NCI-H446 treated with DMSO at 0.1 percent for 48 hours (cell line): ENCODE measurements at places on chromosomes 1 and 21.

GRCh38 chr1:228374711-228375577 lies 31.7 kb downstream of the TRIM11 start:
- no peak for DNase-seq

DNA sequence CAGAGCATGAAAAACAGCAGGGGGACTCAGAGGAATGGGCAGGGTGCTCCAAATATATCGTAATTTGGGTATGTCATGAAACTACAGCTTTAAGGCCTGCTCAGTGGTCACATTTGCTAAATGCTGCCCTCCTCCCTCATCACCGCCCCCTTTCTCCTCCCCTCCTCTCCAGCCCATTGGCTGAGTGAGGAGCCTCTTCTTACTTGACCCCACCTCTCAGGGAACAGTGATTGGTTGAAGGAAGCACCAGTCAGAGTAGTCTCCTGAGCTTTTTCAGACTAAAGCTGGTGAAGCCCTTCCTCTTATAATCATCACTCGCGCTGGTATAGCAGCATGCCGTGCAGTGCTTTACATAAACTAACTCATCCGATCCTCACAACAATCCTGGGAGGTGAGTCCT lies 10.0 kb upstream of the TTC39A start:
- no peak for DNase-seq

GRCh38 chr1:58248791-58249190 lies 297.7 kb downstream of the OMA1 start:
- no peak for DNase-seq

DNA sequence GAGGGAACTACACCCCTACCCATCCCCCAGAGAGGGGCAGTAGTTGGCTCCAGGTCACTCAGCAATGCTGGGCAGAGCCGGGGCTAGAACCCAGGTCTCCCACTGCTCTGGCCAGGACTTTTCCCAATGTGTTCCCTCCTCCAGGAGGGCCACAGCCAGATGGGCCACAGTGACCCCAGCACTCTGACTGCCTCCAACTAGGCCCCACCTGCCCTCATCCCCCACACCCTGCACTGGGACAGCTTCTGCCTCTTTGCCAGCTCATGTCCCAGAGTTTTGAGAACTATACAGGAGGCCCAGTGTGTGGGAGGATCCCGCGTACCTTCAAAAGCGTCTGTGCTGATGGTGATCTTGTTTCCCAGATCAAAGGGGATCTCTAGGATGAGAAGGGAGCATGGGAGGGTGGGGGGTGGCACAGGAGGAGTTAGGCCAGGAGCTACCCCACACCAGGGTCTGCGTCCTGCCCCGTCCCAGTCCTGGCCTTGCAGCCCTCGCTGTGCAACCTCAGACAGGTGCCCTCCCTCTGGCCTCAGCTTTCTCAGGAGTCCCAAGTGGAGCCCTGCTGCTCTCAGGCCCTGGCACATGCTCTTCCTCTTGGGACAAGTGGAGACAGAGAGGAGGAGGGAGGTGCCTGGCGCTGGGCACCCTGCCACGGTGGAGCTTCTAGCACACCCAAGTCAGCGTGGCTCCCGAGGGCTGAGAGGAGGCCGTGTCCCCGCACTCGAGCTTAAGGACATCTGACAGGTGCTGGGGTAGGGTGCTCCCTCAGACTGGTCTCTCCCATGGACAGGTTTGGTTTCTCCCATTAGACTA lies 22.0 kb downstream of the MYOM3 start:
- DNase-seq: no peak

DNA sequence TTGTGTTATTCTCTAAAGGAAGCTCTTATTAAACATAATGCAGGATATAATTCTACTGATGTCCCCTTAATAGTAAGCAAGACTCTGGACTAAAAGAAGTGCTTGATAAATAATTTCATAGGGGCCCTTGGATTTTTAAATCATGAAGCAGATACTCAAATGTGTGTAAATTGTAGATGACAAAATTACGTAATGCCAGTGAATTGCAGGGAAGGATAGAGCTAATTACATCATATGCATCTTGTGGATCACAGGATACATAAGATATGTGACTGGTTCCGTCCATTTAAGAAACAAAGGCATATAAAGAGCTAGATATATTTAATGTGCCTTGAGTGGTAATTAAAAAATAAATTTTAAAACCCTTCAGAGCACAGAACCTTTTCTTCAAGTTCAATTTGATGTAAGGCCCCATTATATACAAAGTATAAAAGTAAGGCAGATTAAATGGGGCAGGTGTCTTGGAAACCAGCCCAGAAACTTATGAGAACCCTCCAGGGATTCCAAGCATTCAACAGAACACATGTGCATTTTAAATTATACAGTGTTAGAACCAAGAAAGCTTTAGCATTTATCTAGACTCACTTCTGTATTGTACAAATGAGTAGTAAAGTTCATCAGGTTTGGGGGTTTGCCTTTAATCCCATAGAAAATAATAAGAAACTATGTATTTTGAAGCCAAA lies 190.4 kb downstream of the NCAM2 start:
- DNase-seq: peak; percentile 65

- DNase-seq: no peak
These were observed 111.7 kb upstream of the IRF2BP2 start for GRCh38 chr1:234721476-234722269.

GRCh38 chr1:3692598-3692997 lies 40.3 kb downstream of the TP73 start:
- DNase-seq: no peak

DNA sequence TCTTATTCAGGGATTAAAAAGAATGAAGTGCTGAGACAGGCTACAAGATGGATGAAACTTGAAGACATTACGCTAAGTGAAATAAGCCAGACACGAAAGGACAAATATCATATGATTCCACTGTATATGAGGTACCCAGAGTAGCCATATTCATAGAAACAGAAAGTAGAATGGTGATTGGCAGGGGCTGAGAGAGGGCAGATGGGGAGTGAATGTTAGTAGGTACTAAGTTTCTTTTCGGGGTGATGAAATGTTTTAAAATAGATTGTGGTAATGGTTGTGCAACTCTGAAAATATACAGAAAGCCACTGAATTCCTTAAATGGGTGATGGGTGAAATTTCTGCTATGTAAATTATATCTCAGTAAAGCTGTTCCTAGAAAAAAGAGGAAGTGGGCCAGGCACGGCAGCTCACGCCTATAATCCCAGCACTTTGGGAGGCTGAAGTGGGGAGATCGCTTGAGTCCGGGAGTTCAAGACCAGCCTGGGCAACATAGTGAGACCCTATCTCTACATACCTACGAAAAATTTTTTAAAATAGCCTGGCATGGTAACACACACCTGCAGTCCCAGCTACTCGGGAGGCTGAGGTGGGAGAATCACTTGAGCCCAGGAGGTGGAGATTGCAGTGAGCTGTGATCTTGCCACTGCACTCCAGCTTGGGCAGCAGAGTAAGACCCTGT lies 15.9 kb downstream of the SLC27A3 start:
- no peak for DNase-seq

- DNase-seq: no peak
These were observed 44.1 kb downstream of the SLC66A1 start for GRCh38 chr1:19356266-19356665.

- DNase-seq: peak; percentile 87
These were observed 20.8 kb upstream of the LAPTM5 start for GRCh38 chr1:30778154-30778978.

- no peak for DNase-seq
These were observed 5.0 kb downstream of the RPTN start for GRCh38 chr1:152153996-152154395.

GRCh38 chr1:223711173-223711572 lies 1.2 kb upstream of the CAPN2 start:
- peak; percentile 84 for DNase-seq

GRCh38 chr1:235843461-235843961 lies 23.2 kb downstream of the LYST start:
- peak; percentile 40 for DNase-seq

DNA sequence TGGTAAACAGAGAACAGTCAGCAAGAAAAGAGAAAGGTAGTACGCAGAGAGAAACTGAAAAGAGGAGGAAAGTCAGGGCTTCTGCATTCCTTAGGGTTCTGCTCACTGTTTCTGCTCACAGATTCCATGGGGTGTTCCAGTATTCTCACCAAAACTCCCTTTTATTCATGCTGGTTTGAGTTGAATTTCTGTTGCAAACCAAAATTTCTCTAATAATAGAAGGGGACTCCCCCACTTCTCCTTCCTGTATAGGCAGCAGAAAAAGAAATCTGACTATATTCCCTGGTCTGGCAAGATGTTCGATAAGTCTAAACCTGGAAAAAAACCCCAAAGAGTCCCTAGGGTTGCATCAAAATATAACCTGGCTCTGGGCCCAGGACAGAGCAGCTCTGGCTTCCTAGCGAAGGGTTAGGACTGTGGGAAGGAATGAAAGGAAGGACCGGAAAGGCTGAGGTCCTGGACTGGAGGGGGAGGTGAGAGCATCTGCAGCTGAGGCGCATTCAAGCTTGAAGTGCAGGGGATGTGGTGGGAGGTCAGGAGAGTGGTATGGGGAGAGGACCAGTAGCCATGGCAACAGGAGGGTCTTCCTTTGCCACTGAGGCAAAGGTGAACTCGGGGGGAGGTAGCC lies 18.8 kb upstream of the RGS16 start:
- DNase-seq: no peak

- DNase-seq: no peak
These were observed 282 bp upstream of the SOD1 start for GRCh38 chr21:31659286-31659535.

- DNase-seq: peak; percentile 14
These were observed 55.3 kb downstream of the SETD4 start for GRCh38 chr21:36005018-36005417.

DNA sequence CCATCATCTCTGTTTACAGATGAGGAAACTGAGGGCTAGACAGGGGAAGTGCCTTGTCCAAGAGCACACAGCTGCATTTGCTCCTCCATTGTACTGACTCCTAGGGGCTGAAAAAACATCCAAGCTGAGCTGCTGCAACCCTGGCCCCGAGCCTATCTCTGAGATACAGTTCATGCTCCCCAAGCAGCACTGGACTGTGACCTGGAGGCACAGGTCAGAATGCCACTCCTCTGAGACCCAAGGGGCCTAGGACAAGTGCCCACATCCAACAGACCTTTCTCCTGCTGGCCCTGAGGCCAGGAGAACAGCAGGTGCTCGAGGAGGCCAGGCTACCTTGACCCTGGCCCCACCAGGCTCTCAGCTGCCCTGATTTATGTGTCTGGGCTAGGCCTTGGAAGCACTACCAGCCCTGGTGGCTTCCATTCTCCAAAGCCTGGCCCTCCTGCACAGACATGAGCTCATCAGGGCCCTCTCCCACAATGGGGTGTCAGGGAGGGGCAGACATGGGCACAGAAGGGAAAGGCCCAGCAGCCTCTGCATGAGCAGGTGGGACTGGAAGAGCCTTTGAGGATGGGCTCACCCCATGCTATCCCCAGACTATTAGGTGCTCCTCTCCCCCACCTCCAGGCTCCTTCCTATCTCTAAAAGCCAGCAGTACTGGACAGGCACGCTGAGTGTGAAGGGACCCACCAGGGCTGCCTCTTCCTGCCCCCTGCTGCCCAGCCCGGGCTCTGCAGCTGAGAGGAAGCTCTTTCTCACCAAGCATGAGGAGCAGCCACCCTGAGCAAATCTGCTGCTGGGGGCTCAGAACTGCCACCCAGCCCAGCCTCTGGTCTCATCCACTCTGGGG lies 18.8 kb downstream of the ADGRB2 start:
- peak; percentile 33 for DNase-seq

GRCh38 chr1:227947386-227947675 lies 401 bp downstream of the WNT9A start:
- no peak for DNase-seq

DNA sequence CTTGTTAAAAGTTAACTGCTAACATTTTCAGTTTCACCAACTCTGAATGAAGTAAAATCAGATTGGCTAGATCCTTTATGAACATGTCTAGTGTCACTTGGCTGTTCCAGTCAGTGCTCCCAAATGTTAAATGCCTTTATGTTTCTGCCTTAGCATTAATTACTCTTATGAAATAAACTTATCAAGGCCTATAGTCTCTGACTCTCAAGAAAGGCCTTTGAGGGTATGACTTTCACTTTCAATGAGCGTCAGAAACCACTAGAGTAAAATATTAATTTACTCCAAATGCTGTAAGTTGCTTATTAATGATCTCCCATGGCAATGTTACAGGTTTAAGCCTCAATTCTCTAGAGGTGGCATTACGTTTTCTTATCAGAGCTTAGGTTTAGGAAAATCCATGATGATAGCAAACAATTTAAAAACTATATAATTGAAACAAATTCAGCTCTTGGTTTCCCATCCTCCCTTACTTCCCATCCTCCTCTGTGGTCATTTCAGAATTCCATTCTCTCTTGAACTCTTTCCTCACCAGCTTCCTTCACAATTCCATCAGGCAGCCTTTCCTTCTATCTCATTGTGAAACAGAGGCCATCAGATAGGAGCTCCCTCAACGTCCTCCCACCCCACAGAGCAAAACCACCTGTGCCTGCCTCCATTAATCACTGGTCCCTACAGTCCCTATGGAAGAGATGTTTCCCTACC lies 108.6 kb upstream of the COP1 start:
- no peak for DNase-seq

- no peak for DNase-seq
These were observed 40.0 kb downstream of the GADD45A start for GRCh38 chr1:67724928-67725560.

DNA sequence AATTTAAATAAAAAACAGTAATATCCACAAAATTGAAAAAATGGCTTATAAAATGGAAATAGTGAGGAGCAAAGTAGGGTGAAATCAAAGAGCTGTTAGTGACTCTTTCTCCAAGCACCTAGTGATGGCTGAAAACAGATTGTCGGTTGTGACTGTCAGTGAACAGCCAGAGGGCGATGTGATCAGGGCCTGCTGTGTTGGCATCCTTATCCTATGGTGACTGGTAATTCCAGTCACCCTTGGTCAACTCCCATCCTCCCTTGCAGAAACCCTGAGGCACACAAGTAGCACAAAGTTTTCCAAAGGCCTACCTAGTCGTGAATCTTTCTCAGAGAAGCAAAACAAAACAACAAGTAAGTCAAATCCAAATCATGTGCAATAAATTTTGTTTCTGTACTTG lies 599.8 kb upstream of the CXADR start:
- DNase-seq: no peak
